ENCODE measurements at places on chromosomes 11 and 22. TPM values are rescaled to one million over a fixed set of nuclear protein-coding genes. Genes with fewer than 3 reads are reported as not detected.

- H3K4me3 ChIP-seq, result no peak within 1 kb of the TSS
- no peak within 1 kb of the TSS for H3K27ac ChIP-seq
- H3K36me3 ChIP-seq, result no peaks in the 10 kb centered on the region
- H3K27me3 ChIP-seq, result peaks cover 5% of the 10 kb centered on the region
Observed at GRCh38 chr11:26331911-26332571, at the start of gene ANO3. TSS of gene ANO3 (plus strand) at chr11:26332130. CDS start at chr11:26332276, 146 bp downstream.

- H3K27me3 ChIP-seq, result no peaks in the 10 kb centered on the region
- no peak overlapping the region for H3K4me3 ChIP-seq
- no peak overlapping the region for H3K27ac ChIP-seq
- H3K4me1 ChIP-seq, result no peaks in the 10 kb centered on the region
- no peak for DNase-seq
Observed at GRCh38 chr11:71158936-71159335, 93.4 kb downstream of the SHANK2 start.

Gene GAL
- total RNA-seq, result not detected

Gene OR5B17
- not detected for total RNA-seq

Gene CLDN5
- total RNA-seq, result not detected

Gene SHISAL1
- total RNA-seq, result not detected
